ENCODE measurements at places on chromosomes 5 and 9.

- DNase-seq, result no peak
Measured at GRCh38 chr5:160118349-160119141, 705 bp downstream of the PWWP2A start.

- peak; percentile 81 for DNase-seq
Measured at GRCh38 chr5:107542428-107542827, 128.3 kb downstream of the EFNA5 start.

- DNase-seq, result no peak
Measured at GRCh38 chr5:111854186-111854585, 97.2 kb upstream of the NREP start.

DNA sequence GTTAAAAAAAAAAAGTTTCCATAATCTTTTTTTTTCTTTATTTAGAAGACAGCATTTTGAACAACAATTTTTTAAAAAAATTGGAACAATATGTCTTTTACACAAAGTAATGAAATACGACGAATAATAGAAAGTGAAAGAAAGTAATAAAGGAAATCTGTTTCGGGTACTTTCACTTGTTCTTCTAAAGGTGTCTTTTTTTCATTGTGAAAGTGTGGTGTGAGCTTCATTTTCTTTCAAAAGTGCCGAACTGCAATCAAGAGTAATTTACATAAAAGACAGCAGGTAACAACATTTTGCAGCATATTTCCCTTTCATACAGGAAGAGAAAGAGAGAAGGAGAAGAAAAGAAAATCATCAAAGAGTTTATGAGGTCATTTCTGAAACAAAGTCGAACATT, 159.7 kb upstream of the CDH12 start:
- no peak for DNase-seq

DNA sequence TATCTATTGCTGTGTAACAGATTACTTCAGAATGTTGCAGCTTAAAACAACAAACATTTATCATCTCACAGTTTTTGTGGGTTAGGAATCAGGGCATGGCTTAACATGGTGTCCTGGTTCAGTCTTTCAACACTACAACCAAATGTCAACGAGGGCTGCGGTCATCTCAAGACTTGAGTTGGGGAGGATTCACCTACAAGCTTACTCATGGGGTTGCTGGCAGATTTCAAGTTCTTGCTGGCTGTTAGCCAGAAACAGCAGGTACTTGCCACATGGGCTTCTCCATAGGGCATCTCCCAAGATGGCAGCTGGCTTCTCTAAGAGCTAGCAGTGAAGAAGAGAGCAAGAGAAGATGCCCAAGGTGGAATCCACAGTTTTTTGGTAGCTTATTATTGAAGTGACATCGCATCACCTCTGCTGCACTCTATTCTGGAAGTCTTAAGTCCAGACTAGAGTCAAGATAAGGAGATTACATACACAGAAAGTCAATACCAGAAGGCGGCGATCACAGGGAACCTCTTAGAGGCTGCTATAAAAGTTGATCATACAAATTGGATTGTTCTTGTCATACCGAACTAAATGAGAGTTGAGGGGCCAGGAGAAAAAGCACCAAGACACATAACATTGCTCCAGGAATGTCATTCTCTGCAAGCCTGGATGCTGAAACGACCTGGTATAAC, 42.2 kb downstream of the C9orf153 start:
- no peak for DNase-seq

- no peak for DNase-seq
Measured at GRCh38 chr5:81665795-81666194, 85.1 kb downstream of the SSBP2 start.

DNA sequence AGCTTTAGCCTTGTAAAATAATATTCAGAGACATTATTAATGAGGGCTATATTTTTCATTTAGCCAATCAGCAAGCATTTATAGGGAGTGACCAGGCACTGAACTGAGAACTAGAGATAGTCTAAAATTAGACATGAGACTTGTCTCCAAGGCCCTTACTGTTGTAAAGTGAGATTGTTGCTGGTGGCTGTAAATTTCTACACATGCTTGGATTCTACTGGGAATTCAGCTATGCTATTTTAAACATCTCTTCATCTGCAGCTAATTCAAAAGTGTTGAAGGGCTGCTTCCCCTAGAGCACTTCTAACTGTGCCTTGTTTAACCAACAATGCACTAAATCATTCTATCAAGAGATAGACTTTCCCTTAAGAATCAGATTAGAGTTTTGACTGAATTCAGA, 67.4 kb downstream of the CHSY3 start:
- peak; percentile 83 for DNase-seq
